ENCODE measurements at places on chromosomes 7 and 10.

DNA sequence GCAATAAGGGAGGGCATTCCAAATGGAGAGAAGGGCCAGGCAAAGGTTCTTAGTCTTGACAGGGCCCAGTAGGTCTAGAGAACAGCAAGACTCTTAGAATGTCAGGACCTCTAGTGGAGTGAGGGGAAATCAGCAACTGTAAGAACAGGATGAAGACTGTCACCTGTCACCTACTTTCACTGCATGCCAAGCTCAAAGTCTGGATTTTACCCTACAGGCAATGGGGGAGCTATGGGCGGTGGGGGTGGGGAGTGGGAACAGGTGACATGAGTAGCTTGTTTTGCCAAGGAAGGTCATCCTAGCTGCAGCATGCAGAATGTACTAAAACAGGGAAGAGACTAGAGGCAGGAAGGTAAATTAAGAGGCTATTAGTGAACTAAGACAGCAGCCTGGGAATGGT is 18.3 kb downstream of the GOT1 start:
- no peak for DNase-seq

DNA sequence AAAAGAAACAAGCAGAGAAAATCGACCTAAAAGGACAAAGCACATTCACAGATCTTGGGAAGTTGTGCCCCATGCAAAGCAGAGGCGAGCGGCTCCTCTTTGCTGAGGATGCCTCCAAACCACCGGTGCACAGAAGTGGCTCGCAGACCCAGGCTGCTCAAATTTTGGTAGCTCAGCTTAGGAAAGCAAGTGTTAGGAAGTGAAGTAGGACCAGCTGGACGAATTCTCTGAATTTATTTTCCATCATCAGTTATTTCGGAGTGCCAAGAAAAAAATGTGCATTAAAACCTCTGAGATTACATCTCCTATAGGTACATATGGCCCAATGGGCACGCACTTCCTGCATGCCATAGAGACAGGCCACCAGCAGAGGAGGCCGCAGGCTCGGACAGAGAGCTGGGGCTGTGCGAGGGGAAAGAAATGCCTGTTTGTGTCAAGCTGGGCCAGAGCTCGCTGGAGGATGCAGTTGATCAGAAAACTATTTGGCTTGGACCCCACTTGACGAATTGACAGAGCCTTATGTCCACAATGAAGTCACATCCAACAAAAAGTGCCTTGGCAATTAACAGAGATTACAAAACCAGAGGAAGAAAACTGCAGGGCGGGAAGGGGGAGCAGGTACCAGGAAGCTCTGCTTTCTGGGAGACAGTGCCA is 122.3 kb upstream of the LYZL2 start:
- DNase-seq: peak; percentile 15

DNA sequence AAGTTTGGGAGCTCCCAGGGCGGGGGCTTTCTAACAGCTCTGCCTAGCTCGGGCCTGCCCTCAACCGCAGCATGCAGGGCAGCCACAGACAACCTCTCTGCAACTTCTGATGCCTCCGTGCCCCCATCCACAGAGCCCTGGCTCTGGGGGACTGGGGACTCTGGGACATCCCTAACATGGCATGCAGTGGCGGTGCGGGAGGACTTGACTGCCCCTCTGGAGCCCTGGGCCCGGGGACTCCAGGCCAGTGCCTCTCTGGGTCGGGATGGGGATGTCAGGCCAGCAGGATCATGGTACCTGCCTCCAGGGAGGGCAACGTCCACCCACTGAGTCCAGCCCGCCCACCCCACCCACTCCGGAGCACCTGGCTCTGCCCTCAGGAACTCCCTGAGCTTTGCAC is 520 bp upstream of the AQP1 start:
- no peak for DNase-seq

DNA sequence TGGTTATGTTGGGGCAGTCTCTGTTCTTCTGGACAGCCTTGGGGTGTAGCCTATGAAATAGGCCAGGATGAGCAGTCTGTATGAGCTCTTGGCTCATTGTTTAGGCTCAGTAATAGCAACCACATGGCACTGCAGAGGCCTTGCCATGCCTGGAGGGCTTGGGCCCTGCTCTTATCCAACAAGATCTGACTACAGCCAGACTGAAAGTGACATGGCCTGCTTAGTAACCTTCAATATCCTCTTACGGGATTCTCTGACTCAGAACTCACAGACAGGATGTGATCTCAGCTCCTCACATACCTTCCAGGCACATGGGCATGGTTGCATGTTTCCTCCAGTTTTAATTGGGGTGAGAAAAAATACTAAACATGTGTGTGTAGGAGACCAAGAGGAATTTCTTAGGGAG is 289.3 kb downstream of the PTEN start:
- no peak for DNase-seq

- no peak for DNase-seq
These were observed 12.6 kb downstream of the MYPN start for GRCh38 chr10:68121852-68122251.

- peak; percentile 78 for DNase-seq
These were observed 10.4 kb downstream of the TNS3 start for GRCh38 chr7:47571331-47572093.

GRCh38 chr10:23174074-23174976 is 17.8 kb upstream of the PTF1A start:
- DNase-seq: no peak

DNA sequence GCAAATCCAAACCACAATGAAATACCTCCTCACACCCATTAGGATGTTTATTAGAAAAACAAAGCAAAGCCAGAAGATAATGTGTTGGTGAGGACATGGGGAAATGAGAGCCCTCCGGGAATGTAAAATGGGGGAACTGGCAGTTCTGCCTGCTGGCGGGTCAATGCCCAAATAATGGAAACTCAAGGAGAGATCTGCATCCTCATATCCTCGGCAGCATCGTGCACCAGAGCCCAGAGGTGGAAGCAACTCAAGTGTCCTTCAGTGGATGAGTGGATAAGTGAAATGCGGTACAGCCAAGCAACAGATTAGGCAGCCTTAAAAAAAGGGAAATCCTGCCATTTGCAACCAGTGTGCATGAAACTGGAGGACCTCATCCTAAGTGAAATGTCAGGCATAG is 325.2 kb downstream of the WDR37 start:
- no peak for DNase-seq

DNA sequence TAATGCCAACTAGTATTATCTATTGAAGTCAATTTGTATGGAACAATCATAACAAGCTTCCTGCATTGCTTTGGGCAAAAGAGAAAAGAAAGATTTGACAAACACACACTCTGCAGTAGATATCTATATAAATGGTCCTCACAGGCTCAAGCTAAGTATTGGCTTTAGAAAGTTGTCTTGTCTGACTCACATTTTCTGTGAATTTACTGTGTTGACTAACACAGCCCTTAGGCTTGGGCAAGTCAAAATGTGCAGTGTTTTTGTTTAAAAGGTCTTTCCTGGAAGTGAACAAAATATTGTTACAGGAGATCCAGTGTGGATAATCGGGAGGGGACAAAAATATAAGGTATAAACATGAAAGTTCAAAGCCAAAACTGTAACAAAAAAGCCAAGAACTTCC is 194.4 kb downstream of the RELN start:
- DNase-seq: no peak

GRCh38 chr10:36903040-36903439 is 222.4 kb upstream of the ANKRD30A start:
- no peak for DNase-seq

GRCh38 chr7:152090747-152091146 is 65.3 kb downstream of the GALNT11 start:
- DNase-seq: no peak

DNA sequence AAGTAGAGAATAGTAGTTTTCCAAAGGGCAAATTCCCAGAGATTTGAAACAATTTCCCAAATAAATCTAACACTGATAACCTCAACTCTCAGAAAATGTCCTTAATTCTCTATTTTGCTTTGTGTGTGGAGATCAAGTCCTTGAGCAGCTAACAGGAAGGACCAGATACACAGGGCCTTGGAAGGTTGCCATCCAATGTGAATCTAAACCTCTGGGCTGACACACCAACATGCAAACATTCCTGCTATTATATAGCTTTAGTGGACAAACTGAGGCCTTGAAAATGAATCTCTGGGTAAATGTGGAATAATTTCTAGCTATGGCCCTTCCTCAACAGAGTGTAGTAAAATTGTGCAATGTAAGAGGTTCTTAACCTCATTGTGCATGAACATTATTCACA is 44.1 kb upstream of the PARD3 start:
- no peak for DNase-seq

Measured in NCI-H774 (cell line).